ENCODE measurements at places on chromosomes 12 and 14. TPM values are rescaled to one million over a fixed set of nuclear protein-coding genes. Genes with fewer than 3 reads are reported as not detected.

Gene TAPBPL
- total RNA-seq, result 3.4 TPM

Gene GNB3
- 0.19 TPM for total RNA-seq

GRCh38 chr12:47272412-47273190 is 192.8 kb upstream of the AMIGO2 start:
- DNase-seq, result peak; percentile 58

- DNase-seq, result no peak
Measured at GRCh38 chr12:6647083-6647604, at the start of gene ACRBP. ACRBP (minus strand) TSS chr12:6647432; CDS start chr12:6647366, 66 bp downstream.

DNA sequence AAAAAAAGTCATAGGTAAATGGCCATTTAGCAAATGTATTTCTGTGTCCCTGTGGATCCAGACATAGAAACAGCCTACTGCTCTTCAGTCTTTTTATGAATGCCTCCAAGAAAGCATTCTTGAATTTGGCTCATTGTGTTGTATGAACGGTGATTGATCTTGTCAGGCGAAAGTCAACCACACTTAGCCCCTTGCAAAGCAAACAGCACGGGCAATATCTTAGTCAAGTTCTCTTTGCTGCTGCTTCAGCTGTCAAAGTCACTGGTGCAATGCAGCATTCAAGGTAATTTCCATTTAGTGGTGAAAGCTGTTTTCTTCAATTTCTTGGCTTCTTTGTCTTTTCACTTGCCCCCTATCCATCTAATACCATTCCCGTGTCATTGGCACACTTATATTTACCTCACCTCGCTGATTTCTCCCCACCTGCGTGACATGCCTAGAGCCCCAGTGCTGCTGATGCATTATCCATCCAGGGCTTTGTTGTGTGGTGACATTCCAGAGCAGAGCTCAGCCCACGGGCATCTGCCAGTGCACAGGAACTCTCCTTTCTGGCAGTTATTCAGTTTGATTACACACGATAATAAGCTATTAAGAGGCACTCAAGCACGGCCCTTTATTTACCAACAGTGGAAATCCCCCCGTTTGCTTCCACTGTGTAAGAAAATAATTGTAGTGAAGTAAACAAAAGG is 362.3 kb upstream of the NOVA1 start:
- no peak for DNase-seq

DNA sequence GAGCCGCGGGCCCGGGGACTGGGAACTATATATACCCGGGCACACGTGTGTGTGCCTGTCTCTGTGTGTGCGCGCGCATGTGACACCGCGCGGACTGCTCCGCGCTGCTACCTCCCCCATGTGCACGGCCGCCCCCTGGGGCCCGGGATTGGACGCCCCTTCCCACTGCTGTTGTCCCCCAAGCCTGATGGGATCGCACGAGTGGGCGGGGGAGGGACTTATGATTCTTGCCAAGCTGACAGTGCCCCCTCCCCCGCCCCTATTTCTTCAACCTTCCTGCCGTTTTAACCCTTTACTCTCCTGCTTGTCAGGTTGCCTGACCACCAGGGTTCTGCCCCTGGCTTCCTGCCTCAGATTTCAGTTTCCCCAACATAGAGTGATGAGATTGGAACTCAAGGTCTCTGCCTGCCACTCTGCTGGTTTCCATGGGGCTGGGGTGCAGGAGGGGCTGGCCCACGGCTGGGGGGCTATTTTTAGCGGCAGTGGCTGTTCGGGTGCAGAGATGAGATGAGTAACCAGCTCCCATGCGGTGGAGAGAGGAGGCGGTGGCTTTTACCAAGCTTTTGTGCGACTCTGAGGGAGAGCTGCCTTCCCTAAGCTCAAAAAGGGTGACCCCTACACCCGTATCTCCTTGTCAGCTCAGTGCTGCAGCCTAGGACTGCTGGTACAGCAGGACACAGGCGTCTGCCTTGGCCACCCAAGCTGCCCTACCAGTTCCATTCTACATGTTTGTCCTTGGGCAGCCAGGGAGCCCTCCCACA is at the start of gene DDN:
Gene DDN, minus strand, starts transcription at position 5 of the 761 bp plus-strand sequence. CDS start 88 bp downstream, outside the sequence.
- peak; percentile 59 for DNase-seq

DNA sequence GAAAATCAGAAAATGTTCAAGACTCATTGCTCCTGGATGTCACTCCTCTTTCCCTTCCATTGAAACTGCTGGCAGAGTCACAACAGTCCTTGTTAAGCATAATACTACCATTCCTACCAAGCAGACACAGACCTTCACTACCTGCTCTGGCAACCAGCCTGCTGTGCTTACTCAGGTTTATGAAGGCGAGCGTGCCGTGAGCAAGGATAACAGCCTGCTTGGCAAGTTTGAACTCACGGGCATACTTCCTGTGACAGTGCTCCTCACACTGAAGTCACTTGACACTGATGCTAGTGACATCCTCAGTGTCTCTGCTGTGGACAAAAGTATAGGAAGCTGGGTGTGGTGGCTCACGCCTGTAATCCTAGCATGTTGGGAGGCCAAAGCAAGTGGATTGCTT is 15.7 kb upstream of the PHETA1 start:
- no peak for DNase-seq

Data from A172 (cell line).